Neural crest cell (in vitro differentiated cells): ENCODE measurements at places on chromosomes 12 and 14. TPM values are rescaled to one million over a fixed set of nuclear protein-coding genes. Genes with fewer than 3 reads are reported as not detected.

Gene SYNDIG1L
- not detected in 2 replicates for total RNA-seq

Gene TAS2R20
- 1.1 TPM in 2 replicates for total RNA-seq

Gene BLOC1S1
- 105 and 111 TPM in 2 replicates for total RNA-seq

Gene CNTN1
- total RNA-seq: 0.77 and 1.0 TPM in 2 replicates

Gene SLC17A8
- not detected in 2 replicates for total RNA-seq
